ENCODE measurements at places on chromosomes 5 and 9.

GRCh38 chr5:176802116-176802784 lies 8.1 kb upstream of the UNC5A start:
- DNase-seq: no peak

DNA sequence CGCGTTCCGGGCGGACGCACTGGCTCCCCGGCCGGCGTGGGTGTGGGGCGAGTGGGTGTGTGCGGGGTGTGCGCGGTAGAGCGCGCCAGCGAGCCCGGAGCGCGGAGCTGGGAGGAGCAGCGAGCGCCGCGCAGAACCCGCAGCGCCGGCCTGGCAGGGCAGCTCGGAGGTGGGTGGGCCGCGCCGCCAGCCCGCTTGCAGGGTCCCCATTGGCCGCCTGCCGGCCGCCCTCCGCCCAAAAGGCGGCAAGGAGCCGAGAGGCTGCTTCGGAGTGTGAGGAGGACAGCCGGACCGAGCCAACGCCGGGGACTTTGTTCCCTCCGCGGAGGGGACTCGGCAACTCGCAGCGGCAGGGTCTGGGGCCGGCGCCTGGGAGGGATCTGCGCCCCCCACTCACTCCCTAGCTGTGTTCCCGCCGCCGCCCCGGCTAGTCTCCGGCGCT lies at the start of gene DAPK1:
DAPK1 (plus strand) TSS at position 264 of the 442 bp plus-strand sequence. CDS start 1,211 bp downstream, outside the sequence.
- DNase-seq: no peak

- DNase-seq: no peak
Measured at GRCh38 chr5:146880966-146881365, 2.4 kb upstream of the PPP2R2B start.

GRCh38 chr5:181184845-181185216 lies 20.2 kb downstream of the TRIM7 start:
- no peak for DNase-seq
